ENCODE measurements at places on chromosomes 13 and 19.

DNA sequence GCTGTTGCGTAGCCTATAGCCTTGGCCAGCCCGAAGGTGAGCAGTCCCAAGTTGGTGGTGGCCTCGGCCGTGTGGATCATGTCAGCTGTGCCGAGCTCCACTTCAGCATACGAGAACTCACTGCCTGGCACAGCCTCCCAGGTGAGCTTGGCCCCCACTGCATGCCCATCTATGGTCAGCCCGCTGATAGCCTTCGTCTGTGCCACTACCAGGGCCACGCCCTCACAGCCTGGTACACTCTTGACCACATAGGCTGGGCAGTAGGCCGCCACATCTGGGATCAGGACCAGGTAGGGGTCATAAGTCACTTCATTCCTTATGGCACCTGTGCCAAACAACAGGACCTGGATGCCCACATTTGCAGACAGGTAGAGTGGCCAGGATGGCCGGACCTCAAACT is 7.4 kb downstream of the FCGBP start:
- peak; percentile 33 for DNase-seq

GRCh38 chr13:27405546-27406134 is 18.8 kb upstream of the GTF3A start:
- DNase-seq: no peak

DNA sequence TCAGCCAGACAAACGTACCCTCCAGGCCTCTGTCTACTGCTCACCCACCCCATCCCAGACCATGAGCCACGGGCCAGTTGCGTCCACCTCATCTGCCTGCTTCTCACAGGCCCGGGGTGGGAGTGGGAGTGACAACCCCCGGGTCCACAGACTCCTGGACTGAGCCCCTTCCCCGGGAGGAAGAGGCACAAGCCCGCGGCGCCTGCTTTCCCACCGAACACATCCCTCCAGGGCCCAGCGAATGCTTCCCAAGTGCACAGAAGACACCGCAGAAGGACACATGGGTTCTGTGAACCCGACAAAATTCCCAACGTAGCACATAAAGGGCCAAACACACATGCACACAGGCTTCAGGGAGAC is 18.0 kb upstream of the PLPP2 start:
- no peak for DNase-seq

DNA sequence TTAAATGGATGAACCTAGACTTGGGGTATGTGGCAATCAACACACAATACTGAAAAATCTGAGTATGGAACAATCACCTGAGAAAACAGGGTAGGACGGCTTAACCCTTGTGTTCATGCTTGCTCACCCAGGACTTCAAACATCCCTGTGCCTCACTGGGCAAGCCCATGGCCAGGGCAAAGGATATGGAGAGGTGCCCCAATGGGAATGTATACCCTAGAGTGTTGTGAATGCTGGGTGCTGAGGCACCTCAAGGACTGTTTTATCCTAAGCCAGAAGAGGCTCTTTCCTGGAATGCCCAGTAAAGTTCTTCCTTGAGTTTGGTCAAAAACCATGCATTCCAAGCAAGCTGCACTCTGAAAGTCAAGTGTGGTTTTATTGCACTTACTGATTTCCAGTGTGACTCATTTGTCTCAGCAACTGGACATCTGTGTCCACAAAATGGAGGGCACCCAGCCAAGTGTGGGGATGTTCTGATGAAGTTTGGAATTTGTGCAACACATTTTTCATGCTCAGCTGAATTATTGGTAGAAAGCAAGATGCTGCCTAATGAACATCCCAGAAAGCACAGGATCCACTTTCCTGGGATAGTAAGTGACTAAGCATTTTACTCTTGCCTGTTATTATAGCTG is 531.3 kb downstream of the RFC3 start:
- no peak for DNase-seq

DNA sequence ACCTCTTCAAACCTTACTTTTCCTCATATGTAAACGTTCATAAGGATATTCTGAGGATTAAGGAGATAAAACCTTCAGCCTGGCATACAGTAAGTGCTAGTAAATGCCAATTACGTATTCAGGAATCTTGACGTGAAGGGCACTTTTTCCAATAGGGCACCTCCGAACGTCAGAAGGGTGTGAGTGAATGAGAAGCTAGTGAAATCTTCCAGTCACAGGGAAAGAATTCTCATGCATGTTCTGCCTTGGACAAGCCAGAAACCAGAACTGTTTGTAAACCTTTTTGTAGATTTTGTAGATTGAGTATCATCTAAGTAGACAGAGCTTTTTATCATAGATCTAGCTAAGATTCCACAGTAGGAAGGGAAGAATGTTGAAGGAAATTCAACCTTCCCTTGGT is 16.5 kb downstream of the DGKH start:
- DNase-seq: no peak

DNA sequence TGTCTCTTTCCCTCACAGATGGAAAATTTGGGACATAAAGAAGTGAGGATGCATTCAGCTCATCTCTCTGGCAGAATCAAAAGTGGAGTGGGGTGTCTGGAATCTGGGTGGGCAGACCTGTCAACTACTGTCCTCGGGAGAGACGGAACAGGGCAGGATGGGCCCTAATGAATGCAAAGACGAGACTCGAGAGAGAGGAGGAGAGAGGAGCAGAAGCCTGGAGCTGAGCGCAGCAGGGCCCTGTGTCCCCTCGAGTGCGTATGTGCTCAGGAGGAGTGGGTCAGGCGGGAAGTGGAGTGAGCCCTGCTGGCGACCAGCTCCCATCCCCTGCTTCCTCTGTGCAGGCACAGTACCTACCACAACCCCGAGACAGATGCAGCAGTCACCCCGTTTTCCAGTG is 78.9 kb downstream of the TEX29 start:
- DNase-seq: peak; percentile 27

GRCh38 chr13:42781352-42781751 is at the start of gene FAM216B:
FAM216B (plus strand) TSS chr13:42781584; CDS start chr13:42784068, 2,484 bp downstream.
- no peak for DNase-seq

DNA sequence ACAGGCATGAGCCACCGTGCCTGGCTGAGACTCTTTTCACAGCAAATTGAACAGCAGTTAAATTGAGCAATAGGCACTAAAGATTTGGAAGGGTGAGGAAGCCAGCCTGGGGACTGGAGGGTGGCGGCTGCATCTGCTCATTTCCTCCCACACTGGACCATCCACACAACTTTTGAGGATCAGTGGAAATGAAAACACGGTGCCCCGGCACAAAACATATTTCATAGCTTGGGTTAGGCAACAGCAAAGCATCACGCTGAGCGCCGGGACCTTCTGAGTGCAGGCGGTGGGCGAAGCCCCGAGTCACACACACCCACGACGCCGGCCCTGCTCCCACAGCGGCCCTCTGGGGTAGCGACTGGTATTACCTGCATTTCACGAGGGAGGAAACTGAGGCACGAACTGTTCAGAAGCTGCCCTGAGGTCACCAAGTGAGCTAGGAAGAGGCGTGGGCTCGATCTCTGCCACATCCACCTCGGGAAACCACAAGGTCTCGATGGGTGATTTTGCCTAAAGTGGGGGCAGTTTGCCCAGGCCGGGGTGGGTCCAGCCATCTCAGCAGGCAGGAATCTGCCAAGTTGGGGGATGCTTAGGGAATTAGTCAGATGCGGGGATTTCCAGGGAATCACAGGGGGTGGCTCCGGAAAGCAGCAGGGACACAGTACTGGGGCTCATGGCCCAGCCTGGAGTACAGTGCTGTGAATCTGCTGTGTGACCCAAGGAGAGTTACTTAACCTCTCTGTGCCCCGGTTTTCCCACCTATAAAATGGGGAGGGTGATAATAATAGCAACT is 3.5 kb upstream of the SBNO2 start:
- no peak for DNase-seq

DNA sequence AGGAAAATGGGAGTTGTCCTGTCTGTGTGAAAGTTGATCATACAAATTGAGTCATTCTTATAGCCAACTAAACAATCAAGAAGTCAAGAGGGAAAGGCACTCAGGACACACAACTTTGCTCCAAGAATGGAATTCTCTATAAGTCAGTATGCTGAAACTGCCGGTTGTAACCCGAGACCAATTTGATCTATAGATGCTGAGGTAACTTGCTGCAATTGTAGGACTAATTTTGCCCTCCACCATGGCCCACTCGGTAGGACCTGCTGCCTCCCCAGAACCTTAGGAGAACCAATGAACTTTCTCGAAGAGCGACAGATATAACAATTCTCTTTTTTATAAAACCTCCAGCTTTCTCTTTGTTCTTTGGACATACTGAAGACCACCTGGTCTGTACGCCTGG is 157.0 kb downstream of the RNF17 start:
- DNase-seq: no peak

- DNase-seq: no peak
Observed at GRCh38 chr19:7476777-7477494, 11.9 kb downstream of the PEX11G start.

GRCh38 chr19:1102407-1103131 is 1.2 kb upstream of the GPX4 start:
- DNase-seq: no peak

DNA sequence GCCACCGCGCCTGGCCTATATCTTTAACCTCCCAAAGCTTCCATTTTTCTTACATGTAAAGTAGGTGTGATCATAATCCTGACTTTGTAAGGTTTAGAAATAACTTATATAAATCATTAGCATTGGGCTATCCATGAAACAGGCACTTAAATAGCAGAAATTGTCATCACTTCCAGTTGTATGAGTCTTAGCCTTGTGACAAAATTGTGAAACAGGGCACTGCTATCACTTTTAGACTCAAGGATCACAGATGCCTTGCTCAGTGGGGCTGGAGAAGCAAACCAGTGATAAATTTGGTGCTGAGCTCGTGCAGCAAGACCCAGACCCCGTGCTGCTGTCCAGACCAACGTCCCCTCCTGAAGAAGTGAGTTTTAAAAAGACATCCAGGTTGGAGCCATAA is 209.7 kb downstream of the KATNAL1 start:
- DNase-seq: no peak

GRCh38 chr19:16111909-16112752 is 442 bp downstream of the RAB8A start:
- DNase-seq: peak; percentile 70

GRCh38 chr19:10289836-10290356 is at the start of gene ICAM5:
ICAM5 (plus strand) TSS chr19:10289952; CDS start chr19:10290044, 92 bp downstream.
- no peak for DNase-seq

- DNase-seq: peak; percentile 88
Observed at GRCh38 chr19:40989453-40989852, 1.6 kb upstream of the CYP2B6 start.

DNA sequence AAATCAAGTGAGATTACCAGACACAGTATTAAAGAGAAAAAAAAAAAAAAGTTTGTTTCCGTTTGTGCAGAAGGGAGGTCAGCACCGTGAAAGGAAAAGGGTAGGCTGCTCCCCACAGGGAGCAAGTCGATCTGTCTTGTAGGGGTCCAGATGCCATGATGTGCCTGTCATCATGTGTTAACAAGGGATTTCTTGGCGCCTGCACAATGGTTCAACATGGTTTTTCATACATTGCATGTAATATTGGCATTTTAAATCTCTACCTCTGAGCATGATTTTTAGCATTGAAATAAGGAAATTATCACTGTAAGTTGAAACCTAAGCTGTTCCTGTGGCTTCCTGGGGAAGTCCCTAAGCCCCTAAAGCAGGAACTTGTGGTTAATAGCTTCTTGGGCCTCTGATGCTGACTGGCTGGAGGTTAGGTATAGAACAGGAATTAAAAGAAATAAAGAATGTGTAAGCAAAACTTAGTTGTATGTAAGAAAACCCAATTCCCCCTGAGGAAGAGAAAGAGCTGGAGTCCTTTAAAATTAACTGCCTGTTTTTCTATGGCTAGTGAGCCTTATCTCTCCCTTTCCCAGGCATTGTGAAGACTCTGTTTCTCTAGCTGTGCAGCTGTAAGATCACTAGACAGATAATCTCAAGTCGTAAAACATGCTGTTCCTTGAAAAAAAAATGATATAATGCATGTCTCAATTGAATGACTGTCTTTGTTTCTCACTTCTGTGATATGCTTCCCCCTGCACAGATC is 7.4 kb upstream of the FCGBP start:
- DNase-seq: peak; percentile 33

GRCh38 chr19:49912965-49913685 is 15.9 kb upstream of the ATF5 start:
- DNase-seq: no peak

DNA sequence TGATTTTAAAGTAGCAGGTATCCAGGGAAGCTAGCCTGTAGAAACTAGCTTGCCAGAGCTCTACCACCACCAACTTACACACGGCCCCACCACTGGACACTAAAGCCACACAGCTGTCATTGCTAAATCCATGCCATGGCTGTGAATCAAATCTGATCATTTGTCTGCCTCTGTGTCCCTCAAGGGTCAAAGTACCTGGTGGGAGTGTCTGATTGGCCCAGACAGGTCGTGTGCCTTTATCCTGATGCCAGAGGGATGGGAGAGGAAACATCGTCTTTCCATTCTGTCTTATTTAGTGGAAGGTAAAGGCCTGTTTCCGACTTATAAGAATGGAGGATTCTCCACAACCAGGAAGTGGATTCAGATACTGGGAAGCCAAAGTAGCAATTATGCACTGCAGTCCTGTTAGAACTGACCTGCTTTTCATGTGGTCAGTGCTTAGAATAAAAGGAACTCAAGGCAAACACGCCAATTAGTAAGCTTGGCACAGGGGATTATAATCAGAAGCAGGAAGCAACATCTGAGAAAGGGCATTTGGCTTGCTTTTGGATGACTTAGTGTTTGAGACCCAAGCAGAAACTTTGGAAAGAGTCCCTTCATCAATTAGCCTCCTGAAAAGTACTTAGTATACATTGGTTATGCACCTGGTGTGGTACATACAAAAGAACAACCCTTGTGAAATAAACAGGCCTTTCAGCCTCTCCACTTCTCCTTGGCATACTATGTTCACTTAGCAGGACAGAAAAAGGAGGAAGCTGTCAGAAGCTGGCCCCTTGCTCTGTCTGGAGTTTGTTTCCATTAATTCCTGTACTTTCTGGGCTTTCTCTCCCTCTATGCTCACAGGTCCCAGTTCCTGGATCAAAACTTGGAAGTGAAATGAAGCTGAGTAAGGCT is 192.4 kb downstream of the NUFIP1 start:
- DNase-seq: no peak

- no peak for DNase-seq
Observed at GRCh38 chr13:102873653-102874052, 27.8 kb downstream of the ERCC5 start.

DNA sequence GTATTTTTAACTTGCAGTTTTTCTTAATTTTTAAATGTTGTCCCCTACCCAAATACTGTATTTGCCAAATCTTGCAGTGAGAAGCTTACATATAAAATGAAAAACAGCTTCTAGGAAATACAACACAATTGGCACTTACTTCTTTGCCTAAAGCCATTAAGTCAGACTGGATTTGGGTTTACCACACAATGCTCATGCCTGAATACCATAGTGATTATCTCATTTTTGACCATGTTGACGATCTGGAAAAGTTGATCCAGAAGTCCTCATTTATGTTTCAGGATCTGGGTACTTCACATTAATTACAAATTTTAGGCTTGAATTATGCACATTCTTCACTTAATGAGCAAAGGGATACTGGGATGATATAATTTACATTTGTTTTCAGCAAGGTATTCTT is 2.4 kb downstream of the RNF6 start:
- no peak for DNase-seq

- DNase-seq: no peak
Observed at GRCh38 chr13:103022336-103022735, 43.9 kb downstream of the SLC10A2 start.

- no peak for DNase-seq
Observed at GRCh38 chr19:8321986-8322637, 816 bp downstream of the RPS28 start.

Measured in left lobe of liver (tissue), 2 donors.